ENCODE measurements at places on chromosomes 3 and 15.

GRCh38 chr15:52527911-52528563 is 643 bp downstream of the MYO5A start:
- DNase-seq: peak; percentile 2

DNA sequence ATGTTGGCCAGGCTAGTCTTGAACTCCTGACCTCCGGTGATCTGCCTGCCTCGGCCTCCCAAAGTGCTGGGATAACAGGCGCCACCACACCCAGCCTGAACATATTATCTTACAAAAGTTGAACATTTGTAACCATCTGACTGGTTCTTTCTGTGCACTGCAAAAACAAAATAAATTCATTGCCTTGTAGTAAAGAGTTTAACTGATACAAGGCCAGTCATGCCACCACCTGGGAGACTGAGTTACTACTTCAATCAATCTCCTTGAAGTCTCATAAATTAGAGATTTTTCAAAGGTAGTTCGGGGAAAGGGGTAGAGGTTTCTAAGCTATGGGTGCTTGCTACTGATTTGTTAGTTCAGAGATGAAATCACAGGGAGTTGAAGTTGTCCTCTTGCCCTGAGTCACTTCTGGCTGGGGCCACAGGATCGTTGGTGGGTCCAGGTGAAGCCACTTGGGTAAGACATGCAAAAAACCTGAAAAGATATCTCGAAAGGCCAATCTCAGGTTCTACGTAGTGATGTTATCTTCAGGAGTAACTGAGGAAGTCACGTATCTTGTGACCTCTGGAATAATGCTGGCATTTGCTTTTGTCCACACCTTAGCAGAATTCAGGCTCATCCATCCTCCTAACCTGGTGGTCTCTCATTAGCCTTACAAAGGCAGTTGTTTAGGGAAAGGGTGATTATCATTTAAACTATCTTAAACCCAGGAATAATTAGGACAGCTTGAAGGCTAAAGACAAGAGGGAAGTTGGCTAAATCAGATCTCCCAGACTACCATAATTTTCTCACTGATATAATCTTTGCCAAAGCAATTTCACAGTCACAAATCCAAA is 33.7 kb downstream of the ZBTB11 start:
- DNase-seq: peak; percentile 79

DNA sequence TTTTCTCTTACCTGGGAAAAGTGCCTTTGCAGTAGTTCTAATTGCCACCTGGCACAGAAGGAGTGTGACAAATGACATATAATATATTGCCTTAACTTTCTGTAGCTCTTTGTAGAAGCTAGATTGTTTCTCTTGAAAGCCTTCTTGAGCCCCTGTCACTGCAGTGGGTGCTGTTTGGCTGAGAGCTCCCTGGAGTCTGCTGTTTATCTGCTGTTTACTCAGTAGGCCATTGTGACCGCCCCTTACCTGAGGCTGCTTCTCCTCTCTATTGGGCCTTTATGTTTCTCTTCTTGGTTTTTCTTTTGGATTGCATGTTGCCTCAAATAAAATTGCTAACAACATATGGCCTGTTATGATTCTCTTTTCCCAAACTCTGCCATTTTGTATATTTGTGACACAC is 16.7 kb downstream of the MAP2K5 start:
- no peak for DNase-seq

- DNase-seq: no peak
These were observed 195.5 kb downstream of the BCHE start for GRCh38 chr3:165641569-165642310.

GRCh38 chr3:138942861-138943623 is 3.9 kb downstream of the FOXL2 start:
- DNase-seq: no peak

DNA sequence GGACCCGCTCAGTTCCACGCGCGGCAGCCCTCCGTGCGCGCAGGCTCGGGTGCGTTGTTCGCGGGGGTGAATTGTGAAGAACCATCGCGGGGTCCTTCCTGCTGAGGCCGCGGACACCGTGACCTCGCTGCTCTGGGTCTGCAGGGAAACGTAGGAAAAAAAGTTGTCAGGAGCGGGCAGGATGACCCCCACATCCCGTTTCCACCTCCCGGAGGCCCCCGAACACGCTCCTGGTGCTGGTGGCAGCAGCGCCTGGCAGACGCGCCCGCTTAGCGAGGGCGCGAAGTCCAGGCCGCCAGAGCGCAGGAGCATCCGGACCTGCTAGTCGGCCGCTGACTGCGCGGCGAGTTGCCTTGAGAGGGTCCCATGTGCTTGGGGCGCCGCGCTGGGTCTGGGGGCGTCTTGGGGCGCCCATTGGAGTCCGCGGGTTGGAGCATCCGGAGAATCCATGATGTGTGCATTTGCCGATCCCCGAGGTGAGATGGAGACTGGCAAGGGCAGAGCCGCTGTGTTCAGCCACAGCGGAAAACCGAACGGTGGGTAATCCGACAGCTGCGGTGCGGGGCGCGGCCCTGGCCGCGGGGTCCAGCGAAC is 520 bp downstream of the GREM1 start:
- DNase-seq: no peak

- DNase-seq: no peak
These were observed 86.3 kb downstream of the TMEM108 start for GRCh38 chr3:133124511-133124910.

DNA sequence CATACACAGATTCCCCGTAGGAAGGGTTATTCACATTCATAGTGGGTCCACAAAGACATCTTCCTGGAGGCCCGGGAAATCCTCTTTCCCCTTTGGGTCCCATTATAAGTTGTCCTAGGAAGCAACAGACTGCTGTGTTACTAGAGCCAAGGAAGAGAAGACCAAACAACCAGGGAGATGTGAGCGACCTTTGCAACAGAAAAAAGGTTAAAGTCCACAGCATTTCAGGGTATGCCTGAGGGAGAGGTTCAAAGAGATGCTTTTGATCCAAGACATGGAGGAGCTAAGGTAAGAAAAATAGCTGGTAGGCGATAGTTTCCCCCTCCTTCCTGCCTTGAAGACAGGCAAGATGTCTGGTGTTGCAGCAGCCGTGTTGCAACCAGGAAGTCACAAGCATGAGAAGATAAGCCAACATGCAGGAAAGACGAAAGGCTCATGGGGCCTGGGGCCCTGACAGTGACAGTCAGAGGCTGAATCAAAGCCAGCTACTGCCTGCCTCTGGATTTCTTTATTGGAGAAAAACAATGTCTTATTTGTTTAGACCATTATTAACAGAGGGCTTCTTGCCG is 30.9 kb downstream of the EAF1 start:
- DNase-seq: peak; percentile 67

DNA sequence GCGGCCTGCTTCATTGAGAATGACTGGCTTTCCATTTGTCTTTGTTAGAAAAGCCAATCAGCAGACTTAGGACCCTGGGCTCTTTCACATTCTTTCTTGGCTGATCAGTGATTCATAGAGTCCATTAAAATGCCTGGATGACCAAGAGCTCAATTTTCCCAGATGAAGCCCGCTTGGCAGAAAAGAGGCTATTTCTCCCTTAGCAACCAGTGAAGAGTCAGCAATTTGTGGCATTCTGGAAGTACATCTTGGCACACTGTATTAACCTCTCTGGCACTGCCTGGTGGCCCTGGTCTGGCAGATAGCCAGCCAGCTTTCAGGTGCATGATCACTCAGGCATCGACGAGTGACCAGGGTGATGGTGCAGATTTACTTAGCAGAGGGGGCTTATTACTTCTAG is 145.7 kb upstream of the PLAAT1 start:
- no peak for DNase-seq

DNA sequence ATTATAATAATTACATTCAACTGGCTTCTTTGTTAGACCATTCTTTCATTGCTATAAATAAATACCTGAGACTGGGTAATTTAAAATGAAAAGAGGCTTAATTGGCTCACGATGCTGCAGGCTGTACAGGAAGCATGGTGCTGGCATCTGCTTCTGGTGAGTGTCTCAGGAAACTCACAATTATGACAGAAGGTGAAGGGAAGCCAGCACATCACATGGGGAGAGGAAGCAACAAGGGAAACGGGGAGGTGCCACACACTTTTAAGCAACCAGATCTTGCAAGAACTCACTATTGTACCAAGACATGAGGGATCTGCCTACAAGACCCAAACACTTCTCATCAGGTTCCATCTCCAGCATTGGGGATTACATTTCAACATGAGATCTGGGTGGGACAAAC is 413.1 kb upstream of the ARRDC4 start:
- DNase-seq: no peak

- no peak for DNase-seq
These were observed 37.2 kb downstream of the MAGEF1 start for GRCh38 chr3:184674626-184675025.

- no peak for DNase-seq
These were observed 20.8 kb downstream of the PIK3CA start for GRCh38 chr3:179168918-179169317.

- DNase-seq: no peak
These were observed 183.3 kb downstream of the NR1D2 start for GRCh38 chr3:24128199-24129005.

DNA sequence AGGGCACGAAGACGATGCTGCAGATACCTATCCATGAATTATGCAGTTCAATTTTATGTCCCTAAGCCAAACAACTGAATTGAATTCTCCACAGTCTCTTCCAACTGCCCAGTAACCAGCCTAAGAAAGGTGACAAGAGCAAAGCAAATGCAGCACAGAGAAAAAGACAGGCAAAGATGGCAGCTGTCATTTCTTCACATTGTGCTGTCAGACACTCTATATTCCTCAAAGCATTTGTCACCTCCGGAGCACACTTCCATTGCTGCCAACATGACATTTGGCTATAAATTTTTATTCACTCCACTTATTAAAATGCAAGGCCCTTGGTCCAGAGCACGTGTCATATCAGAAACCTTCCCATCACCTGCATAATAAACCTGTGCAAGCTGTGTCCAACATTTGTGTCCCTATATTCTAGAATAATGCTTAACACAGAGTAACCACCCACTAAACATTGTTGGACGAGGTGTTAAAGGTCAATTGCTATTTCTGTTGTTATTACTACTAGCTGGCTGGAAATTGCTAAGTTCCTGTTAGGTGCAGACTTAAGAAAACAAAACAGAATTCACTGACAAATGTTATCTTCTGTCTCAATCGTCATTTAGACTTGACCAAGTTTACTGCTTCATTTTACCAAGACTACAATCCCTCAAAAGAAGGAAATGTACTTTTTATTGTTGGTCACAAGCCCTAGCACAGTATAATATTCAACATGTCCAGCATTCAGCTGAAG is 89.7 kb downstream of the MAGI1 start:
- DNase-seq: no peak

DNA sequence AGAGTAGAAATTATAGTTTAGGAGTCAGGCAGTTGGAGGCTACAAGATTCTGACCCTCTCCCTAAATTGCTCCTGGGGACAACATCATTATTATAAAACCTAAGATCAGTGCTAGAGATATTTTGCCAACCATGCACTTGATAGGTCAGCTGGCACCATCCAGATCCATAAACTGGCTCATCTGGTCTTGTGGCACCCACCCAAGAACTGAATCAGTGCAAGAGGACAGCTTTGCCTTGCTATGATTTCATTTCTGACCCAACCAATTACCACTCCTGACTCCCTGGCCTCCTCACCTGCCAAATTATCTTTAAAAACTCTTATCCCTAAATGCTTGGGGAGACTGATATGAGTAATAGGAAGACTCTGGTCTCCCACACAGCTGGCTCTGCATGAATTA is 461.1 kb upstream of the TGFBR2 start:
- DNase-seq: no peak

DNA sequence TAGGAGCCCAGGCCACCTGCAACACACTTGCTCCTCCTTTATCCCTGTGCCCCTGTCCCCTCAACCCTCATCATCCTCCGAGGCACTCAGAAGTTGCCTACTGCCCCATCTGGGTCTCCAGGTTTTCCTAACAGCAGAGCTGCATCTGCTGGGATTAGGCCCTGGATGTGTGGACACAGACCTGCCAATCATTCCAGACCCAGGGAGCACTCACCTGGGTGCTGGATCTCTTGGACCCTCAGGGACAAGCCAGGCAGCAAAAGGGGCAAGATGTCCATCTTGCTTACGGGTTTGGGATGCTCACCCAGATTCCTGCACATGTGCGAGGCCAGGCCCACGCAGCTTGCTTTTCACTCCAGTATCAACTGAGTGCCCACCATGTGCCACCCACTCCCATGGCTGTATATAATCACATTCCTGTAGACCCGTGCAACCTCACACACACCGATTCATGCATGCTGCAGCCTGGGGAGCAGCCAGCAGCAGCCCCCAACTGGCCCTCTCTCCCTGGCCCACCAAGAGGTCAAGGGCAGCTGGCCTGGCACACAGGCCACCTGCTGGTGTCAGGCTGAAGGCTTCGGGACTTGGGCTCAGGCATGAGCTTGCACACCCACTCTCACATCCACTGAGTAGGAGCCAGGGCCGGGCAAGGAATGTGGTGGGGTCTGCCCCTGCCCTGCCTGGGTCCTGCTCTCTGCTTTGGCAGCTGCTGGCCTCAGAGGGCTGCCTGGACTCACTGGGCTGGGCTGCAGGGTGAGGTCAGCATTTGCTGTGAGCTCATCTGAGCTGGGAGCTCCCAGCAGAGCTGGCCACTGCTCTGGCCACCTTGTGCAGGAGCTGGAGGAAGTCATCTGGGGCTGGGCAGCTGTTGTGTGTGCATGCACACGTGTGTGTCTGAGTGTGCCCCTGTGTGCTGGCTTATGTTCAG is 14.9 kb downstream of the PRKCD start:
- DNase-seq: no peak

GRCh38 chr3:129106320-129106719 is 15.3 kb downstream of the RAB43 start:
- no peak for DNase-seq

GRCh38 chr3:6994081-6994668 is 133.3 kb downstream of the GRM7 start:
- peak; percentile 33 for DNase-seq

DNA sequence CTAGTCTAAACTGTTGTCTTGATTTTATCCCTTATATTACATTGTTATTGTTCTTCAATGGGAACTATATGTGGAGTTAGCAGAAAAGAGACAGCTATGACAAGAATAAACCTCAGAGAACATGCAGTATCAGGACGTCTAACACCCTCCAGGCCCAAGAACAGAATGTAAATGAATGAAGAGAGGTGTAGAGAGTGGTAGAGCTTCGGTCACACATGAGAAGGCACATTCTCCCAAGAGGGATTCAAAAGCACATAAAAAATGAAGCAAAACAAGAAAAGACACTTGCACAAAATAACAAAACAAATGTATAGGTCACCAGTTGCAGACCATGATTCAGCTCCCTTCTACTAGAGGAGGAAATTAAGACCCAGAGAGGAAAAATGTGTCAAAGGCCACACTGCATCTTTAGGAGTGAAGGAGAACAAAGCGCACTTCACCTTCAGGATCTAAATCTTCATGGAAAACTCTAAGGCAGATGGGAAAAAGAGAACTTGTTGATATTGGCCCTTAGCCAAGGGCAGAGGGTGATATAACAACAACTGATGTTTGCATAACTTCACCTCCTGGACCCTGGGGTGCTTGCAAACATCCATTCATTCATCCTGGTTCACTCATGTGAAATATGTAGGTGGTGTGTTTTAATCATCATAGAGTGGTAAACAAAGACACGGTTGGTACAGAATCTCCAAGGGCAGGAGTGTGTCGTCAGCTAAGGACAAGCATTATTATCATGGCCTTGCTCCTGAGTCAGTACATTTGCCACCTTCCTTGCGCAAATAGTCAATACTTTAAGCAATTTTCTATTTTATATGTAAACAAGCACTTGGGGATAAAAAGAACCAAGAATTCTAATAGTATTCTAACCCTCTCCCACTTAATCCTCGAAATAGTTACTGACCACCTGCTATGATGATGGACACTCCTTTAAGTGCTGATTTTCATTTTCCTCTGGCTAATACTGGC is 8.8 kb downstream of the NEK10 start:
- DNase-seq: no peak

- no peak for DNase-seq
These were observed 8.8 kb downstream of the ANKUB1 start for GRCh38 chr3:149783576-149783975.

GRCh38 chr15:62612771-62613170 is 429.8 kb upstream of the TPM1 start:
- DNase-seq: peak; percentile 57

All from trophoblast cell (in vitro differentiated cells and primary cell).